ENCODE measurements at places on chromosomes 12 and 14.

- no peak for DNase-seq
Measured at GRCh38 chr12:129750421-129750820, 153.4 kb downstream of the TMEM132D start.

DNA sequence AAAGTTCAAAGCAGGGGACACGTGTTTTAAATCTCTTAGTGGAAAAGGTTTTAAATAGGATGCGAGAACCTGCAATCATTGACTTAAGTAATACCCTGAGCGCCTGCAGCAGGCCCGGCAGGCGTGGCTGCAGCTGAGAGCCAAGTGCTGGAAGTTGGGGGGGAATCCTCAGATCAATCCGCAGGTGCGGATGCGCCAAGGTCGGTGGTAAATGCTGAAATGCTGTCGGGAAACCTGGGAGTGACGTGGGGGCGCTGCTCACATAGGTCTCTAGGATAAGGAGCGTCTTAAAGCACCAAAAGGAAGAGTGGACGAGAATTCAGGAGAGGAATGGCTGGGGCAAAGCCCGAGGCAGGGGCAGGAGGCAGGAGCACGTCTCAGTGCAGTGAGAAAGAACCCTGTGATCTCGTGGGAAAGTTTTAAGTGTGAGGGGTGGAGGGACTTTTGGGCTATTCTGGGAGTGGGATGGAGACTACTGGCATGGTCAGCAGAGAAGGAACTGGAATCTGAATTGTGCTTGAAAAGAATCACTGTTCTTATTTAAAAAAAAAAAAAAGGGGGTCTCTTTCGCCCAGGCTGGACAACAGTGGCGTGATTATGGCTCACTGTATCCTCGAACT lies 883 bp upstream of the CDCA4 start:
- DNase-seq, result peak; percentile 73

DNA sequence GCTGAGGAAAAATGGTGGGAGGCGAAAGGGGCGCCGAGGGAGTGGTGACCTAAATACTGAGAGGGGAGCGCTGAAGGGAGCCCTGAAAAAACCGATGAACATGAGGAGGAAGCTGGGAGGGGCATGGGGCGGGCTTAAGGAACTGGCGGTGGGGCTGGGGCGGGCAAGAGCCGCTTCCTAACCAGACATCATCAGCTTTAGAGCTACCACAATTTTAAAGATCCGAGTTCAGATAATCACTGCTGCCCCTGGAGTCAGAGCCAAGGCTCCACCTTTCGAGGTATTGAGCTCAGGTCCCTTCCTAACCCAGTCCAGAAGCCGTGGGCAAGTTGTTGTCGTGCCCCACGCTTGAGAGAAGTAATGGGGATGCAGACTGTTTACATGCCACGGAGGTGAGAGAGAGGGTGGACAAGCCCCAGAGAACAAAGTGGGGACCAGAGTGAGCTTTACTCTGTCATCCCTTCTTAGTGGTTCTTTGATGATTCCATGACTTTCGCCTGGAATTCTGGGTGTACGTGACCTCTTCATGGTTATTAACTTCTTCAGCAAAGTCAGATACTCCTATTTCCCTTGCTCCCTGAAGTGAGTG lies 393 bp downstream of the ORMDL2 start:
- DNase-seq, result no peak

GRCh38 chr12:16243487-16244412 lies 33.7 kb downstream of the SLC15A5 start:
- DNase-seq, result no peak

DNA sequence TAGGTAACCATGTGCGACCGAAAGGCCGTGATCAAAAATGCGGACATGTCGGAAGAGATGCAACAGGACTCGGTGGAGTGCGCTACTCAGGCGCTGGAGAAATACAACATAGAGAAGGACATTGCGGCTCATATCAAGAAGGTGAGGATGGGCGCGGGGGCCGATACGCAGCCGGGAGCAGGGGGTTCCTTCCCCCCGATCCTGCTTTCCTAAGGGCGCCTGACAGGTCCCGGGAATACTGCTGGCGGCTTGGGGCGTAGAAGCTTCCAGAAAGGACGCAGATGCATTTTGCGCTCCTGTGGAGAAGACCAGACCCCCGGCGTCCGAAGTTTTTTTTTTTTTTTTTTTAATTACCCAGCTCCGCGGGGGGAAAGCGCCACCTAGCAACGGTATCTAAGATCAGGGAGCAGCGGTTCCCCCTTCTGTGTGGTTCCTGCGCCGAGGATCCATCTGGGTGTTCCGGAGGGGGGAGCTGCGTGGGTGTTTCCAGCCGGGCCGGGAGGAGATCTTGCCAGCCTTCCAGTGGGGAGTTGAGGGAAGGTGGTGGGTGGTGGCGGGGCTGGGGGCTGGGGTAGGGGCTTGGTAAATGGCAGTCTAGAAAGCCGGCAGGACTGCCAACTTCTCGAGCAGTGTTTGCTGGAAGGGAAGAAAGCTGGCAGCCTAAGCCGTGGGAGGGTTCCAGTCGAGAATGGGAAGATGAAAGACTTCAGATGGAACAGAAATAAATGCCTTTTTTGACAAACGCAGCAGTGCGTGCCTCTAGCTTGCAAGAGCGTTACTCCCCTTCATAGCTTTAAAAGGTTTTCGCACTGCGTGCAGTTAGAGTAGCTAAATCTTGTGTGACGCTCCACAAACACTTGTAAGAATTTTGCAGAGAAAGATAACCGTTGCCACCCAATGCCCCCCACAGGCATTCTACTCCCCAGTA lies 764 bp downstream of the DYNLL1 start:
- DNase-seq, result peak; percentile 26

GRCh38 chr12:119949145-119949544 lies 39.9 kb upstream of the BICDL1 start:
- peak; percentile 79 for DNase-seq

DNA sequence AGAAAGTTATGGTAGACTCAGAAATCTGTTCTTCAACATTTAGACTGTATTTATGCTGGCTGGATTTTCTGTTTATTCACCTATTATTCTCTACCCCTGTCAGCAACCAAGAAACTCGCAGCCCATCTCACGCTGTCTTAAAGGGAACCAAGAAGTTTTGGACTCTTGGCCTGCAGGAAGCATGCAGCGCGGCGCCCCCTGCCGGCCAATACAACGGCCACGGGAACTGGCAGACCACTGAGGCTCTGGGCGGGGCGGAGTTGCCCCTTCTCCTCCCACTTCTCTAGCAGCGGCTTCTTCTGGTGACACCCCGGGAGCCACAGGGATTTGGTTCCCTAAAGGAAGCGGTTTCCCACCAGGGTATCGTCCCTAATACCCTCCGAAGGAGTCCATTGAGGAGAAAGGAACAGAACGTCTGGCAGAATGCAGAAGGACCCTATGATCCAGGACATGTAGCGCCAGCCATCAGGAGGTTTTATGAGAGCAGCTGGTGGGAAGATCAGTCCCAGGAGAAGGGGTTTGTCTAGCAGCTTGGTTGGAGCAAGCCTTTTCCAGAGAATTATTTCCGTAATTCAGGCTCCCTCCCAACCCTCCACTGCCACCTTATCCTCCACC lies 21.0 kb upstream of the RNASE2 start:
- DNase-seq, result no peak

DNA sequence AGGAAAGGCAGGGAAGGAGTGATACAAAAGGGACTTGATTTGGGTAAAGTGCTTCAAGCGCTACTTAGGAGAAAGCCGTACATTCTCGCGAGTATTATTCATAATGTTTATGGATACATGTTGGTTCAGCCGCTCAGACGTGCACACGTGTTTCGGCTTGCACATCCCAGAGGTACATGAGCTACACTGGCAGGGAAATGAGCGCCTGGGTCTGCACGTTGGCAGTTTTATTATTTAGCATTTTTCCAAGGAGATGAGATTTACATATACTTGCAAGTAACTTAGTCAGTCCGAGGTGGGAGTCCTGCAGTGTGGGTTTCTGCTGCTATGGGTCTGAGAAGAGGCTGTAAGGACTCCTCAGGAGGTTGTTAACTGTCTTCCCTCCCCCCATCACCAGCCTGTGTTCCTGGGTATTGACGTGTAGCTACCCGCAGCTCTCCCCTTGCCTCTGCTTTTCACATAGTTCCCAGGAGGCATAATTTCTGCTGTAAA lies 1.5 kb downstream of the PRKCH start:
- DNase-seq, result peak; percentile 39

GRCh38 chr14:90455100-90455571 lies 58.3 kb downstream of the CALM1 start:
- DNase-seq, result no peak

DNA sequence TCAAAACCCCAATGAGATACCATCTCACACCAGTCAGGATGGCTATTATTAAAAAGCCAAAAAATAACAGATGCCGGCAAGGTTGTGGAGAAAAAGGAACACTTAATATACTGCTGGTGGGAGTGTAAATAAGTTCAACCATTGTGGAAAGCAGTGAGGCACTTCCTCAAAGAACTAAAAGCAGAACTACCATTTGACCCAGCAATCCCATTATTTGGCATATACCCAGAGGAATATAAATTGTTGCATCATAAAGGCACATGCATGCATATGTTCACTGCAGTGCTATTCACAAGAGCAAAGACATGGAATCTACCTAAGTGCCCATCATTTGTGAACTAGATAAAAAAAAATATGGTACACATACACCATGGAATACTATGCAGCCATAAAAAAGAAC lies 59.9 kb downstream of the MGST1 start:
- DNase-seq, result no peak

DNA sequence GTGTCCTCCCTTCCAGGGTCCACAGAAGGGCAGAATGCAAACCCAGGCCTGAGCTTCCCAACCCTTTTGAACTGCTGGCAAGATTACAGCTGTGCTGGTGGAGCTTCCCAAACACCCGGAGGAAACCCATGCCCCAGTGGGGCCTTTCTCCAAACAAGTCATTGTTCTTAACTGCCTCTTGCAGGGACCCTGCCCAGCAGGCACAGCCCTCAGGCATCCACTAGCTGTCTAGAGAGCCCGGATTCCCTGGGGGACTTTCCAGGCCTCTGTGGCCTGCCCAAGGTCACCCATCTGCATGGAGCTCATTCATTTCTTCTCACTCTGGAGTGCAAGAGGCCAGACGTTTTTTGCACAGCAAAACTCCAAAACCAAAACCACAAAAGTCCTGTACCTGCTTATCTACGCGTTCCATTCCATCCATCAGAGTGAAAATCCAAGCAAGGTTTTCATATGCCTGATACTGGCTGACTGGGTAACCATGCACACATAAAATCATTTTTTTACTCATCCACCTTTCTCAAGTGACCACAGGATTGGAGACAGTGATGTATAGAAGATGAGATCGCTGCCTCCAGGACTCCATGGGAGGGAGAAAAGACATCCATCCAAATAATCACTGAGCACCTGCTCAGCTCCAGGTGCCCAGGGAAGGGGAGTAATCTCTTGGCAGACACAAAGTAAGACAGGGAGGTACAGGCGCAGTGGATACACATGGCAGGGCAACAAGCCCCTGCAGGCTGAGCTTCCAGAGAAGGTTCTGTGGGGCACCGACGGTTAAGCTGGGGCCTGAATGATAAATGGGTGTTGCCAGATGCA lies 17.2 kb upstream of the BDKRB2 start:
- DNase-seq, result no peak

DNA sequence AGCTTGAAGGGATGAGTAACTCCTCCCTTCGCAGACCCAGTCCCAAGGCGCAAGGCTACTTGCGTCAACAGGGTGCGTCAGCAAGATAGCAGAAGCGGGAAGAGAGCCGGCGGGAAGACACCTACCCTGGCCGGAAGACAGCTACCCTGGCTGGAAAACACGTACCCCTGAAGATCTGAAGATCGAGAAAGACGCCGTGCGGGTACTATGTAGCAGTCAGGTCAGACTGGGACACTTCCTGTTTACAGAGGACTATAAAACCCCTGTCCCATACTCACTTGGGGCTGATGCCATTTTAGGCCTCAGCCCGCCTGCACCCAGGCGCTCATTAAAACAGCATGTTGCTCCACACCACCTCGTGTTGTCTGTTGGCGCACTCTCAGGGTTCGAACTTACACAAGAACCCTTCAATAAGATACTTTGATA lies 80.9 kb downstream of the ABCD2 start:
- DNase-seq, result no peak

GRCh38 chr12:50079771-50080170 lies 5.4 kb upstream of the SMARCD1 start:
- DNase-seq, result no peak

GRCh38 chr14:97655169-97655948 lies 858.2 kb downstream of the VRK1 start:
- no peak for DNase-seq

GRCh38 chr14:71454513-71455332 lies 477.5 kb upstream of the RGS6 start:
- no peak for DNase-seq

DNA sequence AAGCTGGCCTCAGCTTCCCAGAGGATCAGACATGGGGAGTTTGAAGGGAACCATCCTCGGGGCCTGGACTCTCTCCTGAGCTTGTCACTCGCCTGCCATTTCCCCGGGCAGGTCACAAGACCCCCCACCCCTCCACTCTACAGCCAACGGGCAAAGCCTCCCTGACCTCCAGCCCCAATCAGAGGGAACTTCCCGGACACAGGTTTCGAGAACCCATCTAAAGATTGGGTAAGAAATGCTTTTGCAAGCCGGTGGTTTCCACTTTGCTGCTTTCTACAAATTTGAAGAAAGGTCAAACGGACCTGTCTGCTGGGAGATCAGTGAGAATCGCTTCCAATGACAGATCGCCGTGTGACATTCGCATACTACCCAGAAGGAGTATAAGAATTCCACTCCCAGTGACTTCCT lies 89.6 kb downstream of the SCARB1 start:
- DNase-seq, result no peak

GRCh38 chr14:59939828-59940227 lies 19.9 kb downstream of the LRRC9 start:
- DNase-seq, result no peak

Data from NCI-H510A treated with DMSO at 0.1 percent for 48 hours (cell line).